ENCODE measurements at places on chromosomes 7 and 10. TPM values are rescaled to one million over a fixed set of nuclear protein-coding genes. Genes with fewer than 3 reads are reported as not detected.

DNA sequence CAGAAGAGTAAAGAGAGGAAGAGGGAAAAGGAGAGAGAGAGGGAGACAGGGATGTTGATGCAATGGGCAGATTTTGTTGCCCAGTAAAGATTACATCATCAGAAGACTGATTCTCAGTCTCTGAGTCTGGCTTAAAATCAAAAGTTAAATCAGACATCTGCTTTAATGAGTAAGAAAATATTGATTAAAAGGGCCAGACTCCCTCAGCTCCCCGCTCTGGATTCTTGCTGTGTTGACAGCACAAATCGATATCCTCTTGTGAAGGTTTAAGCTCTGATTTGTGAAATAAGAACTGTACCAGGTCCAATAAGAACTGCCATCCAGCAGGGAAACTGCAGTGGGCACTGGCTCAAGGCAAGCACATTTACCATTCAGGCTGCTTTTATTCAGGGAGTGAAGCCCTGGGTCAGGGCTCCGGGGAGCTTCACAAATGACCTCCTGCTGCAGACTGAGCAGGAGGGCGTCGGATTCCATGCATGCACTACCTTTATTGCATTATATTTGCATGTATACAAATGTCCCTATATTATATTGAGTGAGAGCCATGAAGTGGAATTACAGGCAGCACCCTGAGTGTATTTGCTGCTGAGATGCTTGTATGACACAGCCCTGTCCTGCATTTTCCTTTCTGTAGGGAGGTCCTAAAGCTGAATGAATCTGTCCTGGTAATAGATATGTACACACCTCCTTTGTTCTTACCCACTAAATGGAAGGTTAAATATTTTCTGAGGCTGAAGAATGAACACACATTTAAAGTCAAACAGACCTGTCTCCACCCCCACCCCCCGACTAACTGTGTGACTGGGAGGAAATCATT is 401.5 kb downstream of the REEP3 start:
- DNase-seq: no peak

DNA sequence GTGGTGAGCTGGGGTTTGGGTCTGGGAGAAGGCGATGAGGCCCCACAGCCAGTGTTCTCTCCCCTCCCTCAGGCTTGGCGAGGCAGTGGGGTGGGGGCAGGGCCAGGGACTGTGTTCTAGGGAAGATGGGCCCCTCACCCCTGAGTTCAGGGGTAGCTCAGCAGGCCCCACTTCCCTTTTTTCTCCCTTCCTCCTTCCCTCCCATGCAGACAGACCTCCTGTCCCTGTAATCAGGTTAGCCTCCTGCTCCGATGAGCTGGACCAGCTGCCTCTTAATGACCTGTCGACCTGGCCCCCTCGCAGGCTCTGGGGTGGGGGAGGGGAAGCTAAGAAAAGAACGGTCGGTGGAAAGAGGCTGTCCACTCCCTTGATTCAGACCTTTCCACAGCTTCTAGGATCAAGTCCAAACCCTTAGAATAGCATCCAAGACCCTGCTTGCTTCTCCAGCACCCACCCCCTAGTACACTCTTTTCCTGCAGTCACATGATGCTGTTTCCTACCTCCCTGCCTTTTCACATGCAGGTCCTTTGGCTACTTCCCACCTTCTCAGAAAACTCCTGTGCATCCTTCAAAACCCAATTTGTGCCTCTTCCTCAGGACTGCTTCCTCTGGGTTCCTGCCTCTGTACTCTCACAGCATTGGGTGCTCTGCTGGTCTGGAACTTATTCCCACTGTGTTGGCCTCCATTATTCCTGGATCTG is 64.1 kb downstream of the ZMIZ1 start:
- DNase-seq: no peak

DNA sequence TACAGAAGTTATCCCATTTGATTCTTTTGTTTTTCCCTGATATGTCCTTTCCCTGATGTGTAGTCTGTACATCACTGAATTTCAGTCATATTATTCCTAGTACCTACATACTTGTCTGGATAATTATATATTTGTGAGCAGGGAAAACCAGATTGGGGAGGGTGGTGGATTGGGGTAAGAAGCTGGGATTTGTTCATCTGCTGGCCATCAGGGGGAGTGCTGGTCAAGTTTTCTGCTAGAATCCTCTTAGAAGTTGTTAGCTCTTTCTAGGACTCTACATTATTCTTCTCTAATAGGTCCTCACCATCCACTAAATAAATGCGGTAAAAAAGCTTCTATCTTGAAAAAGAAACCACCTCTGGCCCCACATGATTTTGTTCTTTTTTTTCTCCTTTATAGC is 232.7 kb upstream of the TAC1 start:
- no peak for DNase-seq

CRHR2 gene
- total RNA-seq: not detected

PLXNA4 gene
- 0.38 TPM for total RNA-seq

GRCh38 chr7:142939226-142939910 is at the start of gene LLCFC1:
Gene LLCFC1, plus strand, starts transcription at chr7:142939484. Its CDS starts 138 bp downstream, at chr7:142939622.
- no peak for DNase-seq

GRCh38 chr7:40220421-40220911 is 85.7 kb downstream of the SUGCT start:
- DNase-seq: no peak

GRCh38 chr10:96138102-96138501 is 8.0 kb downstream of the ZNF518A start:
- no peak for DNase-seq

DNA sequence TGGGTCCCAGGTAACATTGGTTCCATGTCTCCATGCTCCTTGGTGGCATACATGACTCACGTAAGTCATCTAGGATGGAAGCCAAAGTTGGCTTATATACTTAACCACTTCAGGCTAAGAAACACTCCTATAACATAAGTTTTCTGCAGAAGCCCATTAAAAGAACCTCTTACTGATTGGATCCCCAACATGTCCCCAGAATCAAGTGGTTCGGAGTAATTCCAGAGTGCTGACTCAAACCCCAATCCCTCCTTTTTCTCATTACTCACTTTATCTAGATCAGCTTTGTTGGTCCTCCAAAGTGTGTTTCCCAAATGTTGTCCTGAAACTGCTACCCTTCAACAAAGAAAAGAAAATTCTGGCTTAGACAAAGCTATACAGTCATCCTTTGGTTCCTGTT is 10.1 kb upstream of the ATOH7 start:
- no peak for DNase-seq

CCDC3 gene
- total RNA-seq: 5.3 TPM

DNA sequence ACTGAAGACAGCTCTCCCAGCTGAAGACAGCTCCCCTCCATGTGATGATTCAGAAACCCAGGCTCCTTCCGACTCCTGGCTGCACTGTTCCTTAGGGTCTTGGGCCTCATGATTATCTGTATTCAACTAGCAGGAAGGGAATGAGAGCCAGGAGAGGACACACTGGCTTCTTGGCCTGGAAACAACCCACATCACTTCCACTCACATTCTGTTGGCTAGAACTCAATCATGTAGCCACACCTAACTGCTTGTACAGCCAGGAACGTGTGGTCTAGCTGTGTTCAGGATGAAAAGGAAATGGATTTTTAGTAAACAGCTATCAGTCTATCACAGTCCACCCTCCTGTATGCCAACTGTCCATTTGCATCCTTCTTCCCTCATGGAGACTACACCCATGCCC is 30.5 kb upstream of the XPNPEP1 start:
- DNase-seq: no peak

GRCh38 chr10:61271127-61271780 is 181.9 kb downstream of the TMEM26 start:
- DNase-seq: no peak

FZD8 gene
- 5.7 TPM for total RNA-seq

GRCh38 chr7:21131897-21132296 is 296.0 kb upstream of the SP4 start:
- DNase-seq: no peak

DNA sequence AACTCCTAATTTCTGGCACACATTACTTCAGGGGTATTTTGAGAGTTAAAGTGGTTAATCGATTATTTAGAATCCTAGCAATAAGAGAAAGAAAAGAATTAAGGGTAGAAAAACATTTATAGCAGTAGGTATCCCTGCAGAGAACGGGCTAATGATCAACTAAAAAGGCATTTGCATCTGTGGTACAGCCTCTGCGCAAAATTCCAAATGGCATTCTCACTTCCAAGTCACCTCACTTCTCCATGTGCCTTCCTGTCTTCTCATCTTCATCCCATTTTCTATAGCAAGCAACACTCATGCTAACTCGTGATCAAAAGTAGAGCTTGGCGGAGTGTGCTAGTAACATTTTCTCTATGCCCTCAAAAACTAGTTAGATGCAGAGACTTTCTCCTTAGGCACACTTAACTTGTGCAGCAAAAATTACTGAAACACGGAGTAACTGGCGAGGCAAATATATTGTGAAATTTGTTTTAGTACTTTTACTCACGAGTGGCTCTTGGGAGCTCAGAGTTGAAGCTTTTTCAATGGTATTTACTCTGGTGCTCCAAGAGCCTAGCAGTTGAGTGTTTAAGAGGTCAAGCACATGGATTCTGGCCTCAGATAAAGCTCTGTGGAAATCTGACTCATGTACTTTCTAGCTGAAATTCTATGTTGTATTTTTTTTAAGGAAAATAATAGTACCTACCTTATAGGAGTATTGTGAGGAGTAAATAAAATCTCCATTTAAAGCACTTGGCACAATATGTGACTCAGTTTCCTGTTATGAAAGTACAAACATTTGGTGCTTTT is 65.1 kb downstream of the MET start:
- no peak for DNase-seq

- no peak for DNase-seq
These were observed 70.8 kb downstream of the OAT start for GRCh38 chr10:124347956-124348355.

GRCh38 chr10:71569775-71570588 is 149.6 kb downstream of the C10orf105 start:
- DNase-seq: peak; percentile 75

CFAP46 gene
- 0.08 TPM for total RNA-seq

- DNase-seq: no peak
These were observed 31.8 kb upstream of the ABCA13 start for GRCh38 chr7:48139459-48139858.

GRCh38 chr7:67786021-67786420 is 789.4 kb downstream of the TYW1 start:
- no peak for DNase-seq

DNA sequence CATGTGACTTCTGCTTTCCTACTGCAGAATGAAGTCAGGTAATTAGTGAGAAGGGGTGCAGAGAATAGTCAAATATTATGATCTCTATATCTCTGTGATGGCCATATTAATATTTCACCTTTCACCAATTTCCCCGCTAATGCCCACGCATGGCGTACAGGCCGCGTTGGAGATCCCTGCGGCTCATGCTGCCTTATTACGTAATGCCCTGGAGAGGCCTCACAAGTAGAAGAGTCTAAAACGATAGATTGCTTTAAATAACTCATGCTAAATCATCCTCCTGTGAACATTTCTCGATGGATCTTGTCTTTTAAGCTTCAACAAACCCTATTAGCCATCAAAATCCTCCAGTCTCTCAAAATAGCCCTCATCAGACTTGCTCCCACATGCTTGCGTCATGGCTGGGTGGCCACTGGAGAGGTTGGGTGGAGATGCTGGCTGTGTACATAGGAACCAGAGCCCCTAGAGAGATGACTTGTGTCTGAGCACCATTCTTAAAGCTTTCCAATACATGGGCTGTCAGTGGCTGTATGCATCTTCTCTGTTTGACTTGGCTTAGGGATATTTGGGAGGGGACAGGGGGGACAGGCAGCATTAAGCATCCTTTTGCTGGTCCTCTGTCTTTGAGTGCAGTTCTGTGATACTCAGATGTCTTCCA is 79.5 kb upstream of the INSYN2A start:
- DNase-seq: no peak

DNA sequence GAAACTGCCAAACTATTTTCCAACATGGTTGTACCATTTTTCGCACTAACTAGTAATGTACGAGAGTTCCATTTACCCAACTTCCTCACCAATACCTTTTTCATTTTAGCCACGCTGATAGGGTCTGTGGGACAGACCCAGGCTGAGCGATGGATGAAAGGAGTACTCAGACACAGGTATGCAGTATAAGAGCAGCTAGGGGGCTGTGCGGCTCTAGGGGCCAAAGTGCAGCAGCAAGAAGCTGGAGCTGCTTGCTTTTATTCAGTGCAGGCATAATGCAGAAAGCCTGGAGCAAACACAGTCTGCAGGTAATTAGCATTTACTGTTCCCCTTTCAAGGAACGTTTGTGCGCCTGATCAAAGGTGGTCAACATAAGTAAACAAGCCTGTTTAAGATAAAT is 21.0 kb downstream of the UCMA start:
- DNase-seq: no peak

- DNase-seq: no peak
These were observed 18.1 kb upstream of the MACC1 start for GRCh38 chr7:20235288-20235687.

CACNB2 gene
- total RNA-seq: 1.6 TPM

ACHE gene
- total RNA-seq: 0.48 TPM

GRCh38 chr10:68154211-68154497 is 44.9 kb downstream of the MYPN start:
- DNase-seq: no peak

FOXI2 gene
- not detected for total RNA-seq

GRCh38 chr10:69644658-69645295 is 14.7 kb downstream of the FAM241B start:
- peak; percentile 72 for DNase-seq

DNA sequence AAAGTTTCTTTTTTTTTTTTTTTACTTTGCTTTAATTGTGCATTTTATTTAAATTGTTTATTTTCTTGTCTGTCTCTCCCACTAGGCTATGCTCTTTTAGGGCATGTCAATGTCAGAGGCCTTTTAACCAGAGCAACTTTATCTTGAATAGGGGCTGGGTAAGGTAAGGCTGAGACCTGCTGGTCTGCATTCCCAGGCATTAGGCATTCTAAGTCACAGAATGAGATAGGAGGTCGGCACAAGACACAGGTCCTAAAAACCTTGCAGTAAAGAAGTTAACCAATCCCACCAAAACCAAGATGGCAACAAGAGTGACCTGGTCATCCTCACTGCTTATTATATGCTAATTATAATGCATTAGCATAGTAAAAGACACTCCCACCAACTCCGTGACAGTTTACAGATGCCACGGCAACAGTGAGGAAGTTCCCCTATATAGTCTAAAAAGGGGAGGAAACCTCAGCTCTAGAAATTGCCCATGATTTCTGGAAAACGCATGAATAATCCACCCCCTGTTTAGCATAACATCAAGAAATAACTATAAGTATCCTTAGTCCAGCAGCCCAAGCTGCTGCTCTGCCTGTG is 47.0 kb upstream of the FRMD4A start:
- DNase-seq: no peak

TMEM254 gene
- total RNA-seq: 24.8 TPM

LFNG gene
- total RNA-seq: 1.2 TPM

CPN1 gene
- total RNA-seq: 46.9 TPM

PRLHR gene
- not detected for total RNA-seq
